Activated CD8-positive, alpha-beta T cell treated with anti-CD3 and anti-CD28 coated beads, Interleukin-2, amount 10 ng/mL, durations not matched to agents 7 days and 5 days (primary cell): ENCODE measurements at places on chromosomes 6 and 20. TPM values are rescaled to one million over a fixed set of nuclear protein-coding genes. Genes with fewer than 3 reads are reported as not detected.

Gene EYA2
- total RNA-seq, result not detected

Gene GPR6
- not detected for total RNA-seq

Gene DDO
- not detected for total RNA-seq

Gene CRIP3
- not detected for total RNA-seq

Gene L3MBTL3
- total RNA-seq, result 31.7 TPM

Gene SLC18B1
- 6.3 TPM for total RNA-seq

Gene C20orf204
- 6.4 TPM for total RNA-seq

Gene LPIN3
- total RNA-seq, result 0.91 TPM

Gene GFRAL
- total RNA-seq, result not detected

Gene CLDN20
- total RNA-seq, result not detected

GRCh38 chr20:33675136-33675959, 1.1 kb upstream of the NECAB3 start:
- peak overlapping the region; percentile 49 for H3K4me3 ChIP-seq
- peaks cover 55% of the 10 kb centered on the region for H3K36me3 ChIP-seq

- no peaks in the 10 kb centered on the region for H3K36me3 ChIP-seq
- no peaks in the 10 kb centered on the region for H3K4me1 ChIP-seq
- H3K27ac ChIP-seq, result no peak overlapping the region
- H3K4me3 ChIP-seq, result no peak overlapping the region
- peaks cover 2% of the 10 kb centered on the region for H3K27me3 ChIP-seq
- DNase-seq, result no peak
Observed at GRCh38 chr20:19562426-19562825, 195.6 kb upstream of the RIN2 start.

- peak overlapping the region; percentile 69 for H3K27ac ChIP-seq
- no peaks in the 10 kb centered on the region for H3K27me3 ChIP-seq
- peaks cover 88% of the 10 kb centered on the region for H3K4me1 ChIP-seq
- no peak for DNase-seq
Observed at GRCh38 chr6:34243131-34243771, 5.6 kb downstream of the SMIM29 start.

DNA sequence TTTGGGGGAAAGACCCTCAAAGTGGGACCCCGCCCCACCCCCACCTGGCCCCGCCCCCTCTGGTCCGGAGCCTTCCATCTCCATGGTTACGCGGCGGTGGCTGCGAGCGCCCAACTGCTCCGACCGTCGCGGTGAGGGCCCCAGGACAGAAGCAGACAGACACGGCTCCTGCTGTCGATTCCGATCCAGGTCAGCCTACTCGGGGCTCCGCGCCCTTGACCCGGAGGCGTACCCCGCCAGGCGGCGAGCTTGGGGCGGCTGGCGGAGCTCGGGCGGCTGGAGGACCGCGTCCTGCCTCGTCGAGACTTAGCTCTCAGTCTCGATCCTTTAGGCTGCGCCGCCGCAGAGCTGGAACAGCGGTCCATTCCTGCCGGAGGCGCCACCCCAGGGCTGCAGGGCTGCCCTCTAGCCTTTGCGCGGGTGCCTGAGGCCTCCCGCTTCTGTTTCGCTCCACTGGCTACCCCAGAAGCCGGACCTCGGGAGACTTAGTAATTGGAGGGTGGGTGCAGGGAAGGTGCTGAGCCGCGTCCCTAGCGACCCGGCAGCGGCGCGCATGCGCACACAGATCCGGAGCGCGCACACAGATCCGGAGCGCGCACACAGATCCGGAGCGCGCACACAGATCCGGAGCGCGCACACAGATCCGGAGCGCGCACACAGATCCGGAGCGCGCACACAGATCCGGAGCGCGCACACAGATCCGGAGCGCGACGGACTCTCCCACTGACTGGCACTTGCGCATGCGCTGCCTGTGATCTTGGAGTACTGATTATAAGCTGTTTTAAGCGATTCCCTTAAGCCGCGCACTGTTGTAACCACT, at the start of gene CFAP206:
Gene CFAP206 (plus strand): TSS at position 72 of the 820 bp plus-strand sequence. CDS start 1,868 bp downstream, outside the sequence.
- peak within 1 kb of the TSS; percentile 67 for H3K27ac ChIP-seq
- peak within 1 kb of the TSS; percentile 75 for H3K4me3 ChIP-seq
- peak; percentile 84 for DNase-seq
- peaks cover 28% of the 10 kb centered on the region for H3K27me3 ChIP-seq
- H3K36me3 ChIP-seq, result no peaks in the 10 kb centered on the region
- peaks cover 7% of the 10 kb centered on the region for H3K4me1 ChIP-seq

- DNase-seq, result no peak
- H3K27ac ChIP-seq, result no peak overlapping the region
- no peaks in the 10 kb centered on the region for H3K4me1 ChIP-seq
- H3K27me3 ChIP-seq, result no peaks in the 10 kb centered on the region
- H3K4me3 ChIP-seq, result no peak overlapping the region
Observed at GRCh38 chr6:156102129-156102528, 646.5 kb upstream of the NOX3 start.

DNA sequence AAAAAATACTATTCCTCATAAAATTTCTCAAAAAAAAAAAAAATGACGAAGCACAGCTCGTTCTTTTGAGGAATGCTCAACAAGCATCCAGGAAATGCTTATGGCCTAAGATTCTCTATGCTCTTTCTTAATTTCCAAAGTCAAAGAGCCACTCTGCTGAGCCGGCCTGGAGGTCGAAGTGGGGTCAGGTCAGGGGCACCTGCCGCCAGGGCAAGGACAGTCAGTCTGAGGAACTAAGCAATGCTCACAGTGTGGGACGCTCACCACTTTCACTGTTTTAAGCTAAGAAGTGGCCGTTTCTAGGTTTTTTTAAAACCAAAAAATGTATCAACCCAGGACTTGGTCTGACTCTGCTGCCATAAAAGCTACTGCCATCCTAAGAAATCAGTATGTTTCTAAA, 17.3 kb downstream of the YTHDF1 start:
- peaks cover 8% of the 10 kb centered on the region for H3K4me1 ChIP-seq
- no peak overlapping the region for H3K4me3 ChIP-seq
- H3K27ac ChIP-seq, result no peak overlapping the region

DNA sequence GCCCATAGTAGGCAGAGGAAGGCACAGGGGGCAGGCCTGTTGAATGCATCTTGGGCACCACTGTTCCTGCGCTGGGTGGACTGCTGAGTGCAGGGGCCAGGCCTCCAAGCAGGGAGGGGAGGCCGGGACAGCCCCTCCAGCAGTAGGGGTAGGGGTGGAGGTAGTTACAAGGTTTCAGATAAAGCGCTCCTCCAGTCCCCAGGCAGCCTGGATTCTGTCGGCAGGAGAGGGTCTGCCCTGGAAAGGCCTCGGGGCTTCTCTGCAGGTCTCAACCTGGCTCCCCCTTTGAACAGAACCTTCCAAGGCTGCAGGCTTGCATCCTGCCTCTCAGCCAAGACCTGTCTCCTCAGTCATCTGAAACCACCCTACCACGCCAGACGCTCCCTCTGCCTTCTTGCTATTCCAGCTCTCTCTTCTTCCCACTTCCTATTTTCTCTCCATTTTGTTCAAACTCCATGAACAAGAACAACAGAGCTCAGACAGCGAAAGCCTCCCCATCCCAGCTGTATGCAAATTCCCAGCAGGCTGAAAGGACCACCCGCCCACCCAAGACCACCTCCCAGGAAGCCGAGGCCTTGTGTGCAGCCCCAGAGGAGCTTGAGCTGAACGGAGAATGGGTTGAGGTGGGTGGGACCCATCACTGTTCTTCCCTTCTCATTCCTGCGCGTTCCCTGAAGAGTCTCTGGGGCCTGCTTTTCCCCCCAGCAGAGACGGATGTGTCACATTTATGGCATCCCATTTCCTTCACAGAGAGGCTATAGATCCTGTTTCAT, 1.4 kb downstream of the MLN start:
- H3K4me3 ChIP-seq, result no peak overlapping the region
- peaks cover 10% of the 10 kb centered on the region for H3K4me1 ChIP-seq
- DNase-seq, result no peak
- no peaks in the 10 kb centered on the region for H3K36me3 ChIP-seq
- no peak overlapping the region for H3K27ac ChIP-seq

DNA sequence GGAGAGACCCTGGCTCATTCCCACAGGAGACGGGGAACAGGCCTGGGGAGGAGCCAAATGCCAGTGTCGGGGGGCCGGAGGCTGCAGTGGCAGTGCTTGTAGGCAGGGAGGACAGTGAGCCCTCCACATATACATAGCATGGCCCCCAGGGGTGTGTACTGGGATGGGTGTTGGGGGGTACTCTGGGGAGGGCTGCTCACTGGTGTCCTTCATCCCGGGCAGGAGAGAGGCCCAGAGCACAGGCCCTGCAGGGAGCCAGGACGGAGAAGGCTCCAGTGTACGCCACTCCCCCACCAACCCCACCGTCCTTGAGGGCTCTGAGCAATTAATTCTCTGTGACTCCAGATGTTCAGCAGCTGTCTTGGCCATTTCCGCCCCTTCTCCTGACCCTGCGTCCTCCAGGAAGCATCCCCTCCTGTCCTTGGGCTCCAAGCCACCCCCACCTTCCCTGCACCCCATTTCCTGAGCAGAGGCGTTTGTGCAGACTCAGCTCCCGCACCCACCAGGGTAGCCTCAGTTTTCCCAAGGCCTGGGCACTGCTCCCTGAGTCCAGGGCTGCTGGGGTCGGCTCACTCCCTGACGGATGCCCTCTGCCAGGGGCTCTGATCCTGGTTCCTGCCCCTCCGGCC, 3.4 kb upstream of the ABHD16B start:
- DNase-seq, result no peak
- no peak overlapping the region for H3K27ac ChIP-seq
- no peaks in the 10 kb centered on the region for H3K27me3 ChIP-seq
- peaks cover 8% of the 10 kb centered on the region for H3K36me3 ChIP-seq

GRCh38 chr20:21623781-21624094, 81.7 kb upstream of the PAX1 start:
- no peak for DNase-seq
- no peak overlapping the region for H3K4me3 ChIP-seq
- no peaks in the 10 kb centered on the region for H3K36me3 ChIP-seq
- no peaks in the 10 kb centered on the region for H3K27me3 ChIP-seq
- peaks cover 5% of the 10 kb centered on the region for H3K4me1 ChIP-seq

- H3K27me3 ChIP-seq, result peaks cover 5% of the 10 kb centered on the region
- H3K4me1 ChIP-seq, result no peaks in the 10 kb centered on the region
- DNase-seq, result peak; percentile 24
- no peaks in the 10 kb centered on the region for H3K36me3 ChIP-seq
- no peak overlapping the region for H3K4me3 ChIP-seq
Observed at GRCh38 chr6:6131492-6132109, 124.9 kb upstream of the NRN1 start.

- peaks cover 24% of the 10 kb centered on the region for H3K27me3 ChIP-seq
- no peak for DNase-seq
- H3K27ac ChIP-seq, result no peak overlapping the region
- H3K4me3 ChIP-seq, result no peak overlapping the region
Observed at GRCh38 chr6:7786214-7786661, 60.3 kb downstream of the BMP6 start.

DNA sequence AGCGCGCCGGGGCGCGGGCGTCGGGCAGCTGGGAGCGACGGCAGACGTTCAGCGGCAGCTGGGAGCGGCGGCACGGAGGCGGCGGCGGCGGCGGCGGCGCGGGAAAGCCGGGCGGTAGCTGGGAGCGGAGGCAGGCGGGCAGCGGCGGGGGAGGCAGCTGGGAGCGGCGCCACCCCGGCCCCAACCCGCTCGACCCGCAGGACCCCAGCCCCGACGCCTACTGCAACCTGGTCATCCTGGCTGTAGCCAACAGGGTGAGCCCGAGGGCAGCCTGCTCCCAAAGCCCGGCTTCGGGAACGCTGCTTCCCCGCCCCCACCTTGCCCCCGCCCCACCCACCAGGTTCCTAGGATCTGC, 8.9 kb downstream of the CCM2L start:
- H3K27ac ChIP-seq, result no peak overlapping the region
- H3K27me3 ChIP-seq, result peaks cover 67% of the 10 kb centered on the region
- peaks cover 19% of the 10 kb centered on the region for H3K4me1 ChIP-seq
- peaks cover 3% of the 10 kb centered on the region for H3K36me3 ChIP-seq
- no peak for DNase-seq
- peak overlapping the region; percentile 65 for H3K4me3 ChIP-seq

DNA sequence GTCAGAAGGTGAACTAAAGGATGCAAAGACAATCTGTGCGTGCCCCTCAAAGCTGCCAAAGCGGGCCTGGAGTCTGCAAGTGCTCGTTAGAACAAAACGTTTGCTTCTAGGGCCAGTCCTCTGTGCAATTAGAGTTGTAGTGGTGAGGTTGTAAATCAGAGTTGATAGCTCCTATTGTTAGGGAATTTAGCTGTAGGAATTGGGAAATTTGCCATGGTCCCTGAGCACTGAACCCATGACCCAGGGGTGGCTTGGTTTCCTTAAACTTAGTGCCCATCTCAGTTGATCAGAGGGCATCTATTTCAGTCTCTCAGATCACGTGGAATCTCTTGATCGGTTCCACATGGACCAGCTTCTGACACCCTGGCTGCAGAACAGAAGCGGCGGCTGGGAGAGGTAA, 18.8 kb upstream of the RPS6KA2 start:
- H3K36me3 ChIP-seq, result no peaks in the 10 kb centered on the region
- H3K4me1 ChIP-seq, result no peaks in the 10 kb centered on the region
- DNase-seq, result no peak

- DNase-seq, result no peak
- H3K4me3 ChIP-seq, result no peak overlapping the region
- H3K4me1 ChIP-seq, result no peaks in the 10 kb centered on the region
Observed at GRCh38 chr20:20327746-20328145, 40.2 kb upstream of the INSM1 start.

- no peaks in the 10 kb centered on the region for H3K36me3 ChIP-seq
- no peak for DNase-seq
- no peak overlapping the region for H3K27ac ChIP-seq
- no peaks in the 10 kb centered on the region for H3K4me1 ChIP-seq
- no peak overlapping the region for H3K4me3 ChIP-seq
Observed at GRCh38 chr6:22294301-22294700, 2.5 kb downstream of the PRL start.

GRCh38 chr6:13554929-13555333, 19.5 kb upstream of the SIRT5 start:
- no peak for DNase-seq
- H3K27ac ChIP-seq, result no peak overlapping the region
- H3K36me3 ChIP-seq, result no peaks in the 10 kb centered on the region
- no peaks in the 10 kb centered on the region for H3K4me1 ChIP-seq

DNA sequence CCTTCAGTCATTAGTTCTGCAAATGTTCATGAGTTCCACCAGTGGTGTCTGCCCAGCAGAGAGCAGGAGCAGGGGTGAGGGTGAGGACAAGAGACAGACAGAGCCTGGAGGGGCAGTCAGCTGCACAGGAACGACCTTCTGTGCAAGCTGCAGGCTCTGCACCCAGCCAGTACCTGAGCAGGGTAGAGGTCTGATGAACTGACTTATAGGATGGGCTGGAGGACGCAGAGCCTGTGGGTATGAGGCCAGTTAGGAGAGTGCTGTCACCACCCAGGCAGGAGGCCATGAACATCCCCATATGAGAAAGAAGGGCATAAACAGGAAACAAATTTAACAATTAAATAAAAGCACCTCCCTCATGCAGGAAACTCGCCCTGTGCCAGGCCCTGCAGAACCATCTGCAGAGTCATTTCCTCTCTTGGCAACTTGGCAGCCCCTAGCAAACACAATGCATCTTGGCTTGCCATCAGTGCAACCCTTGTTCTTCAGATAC, 17.9 kb downstream of the C6orf15 start:
- DNase-seq, result peak; percentile 49
- H3K36me3 ChIP-seq, result no peaks in the 10 kb centered on the region
- H3K4me3 ChIP-seq, result no peak overlapping the region
- peak overlapping the region; percentile 85 for H3K27ac ChIP-seq
- peaks cover 16% of the 10 kb centered on the region for H3K4me1 ChIP-seq
